NT2/D1 (cell line): ENCODE measurements at places on chromosomes 4 and X.

GRCh38 chr4:165248102-165248501, 40.7 kb downstream of the KLHL2 start:
- no peak for DNase-seq

DNA sequence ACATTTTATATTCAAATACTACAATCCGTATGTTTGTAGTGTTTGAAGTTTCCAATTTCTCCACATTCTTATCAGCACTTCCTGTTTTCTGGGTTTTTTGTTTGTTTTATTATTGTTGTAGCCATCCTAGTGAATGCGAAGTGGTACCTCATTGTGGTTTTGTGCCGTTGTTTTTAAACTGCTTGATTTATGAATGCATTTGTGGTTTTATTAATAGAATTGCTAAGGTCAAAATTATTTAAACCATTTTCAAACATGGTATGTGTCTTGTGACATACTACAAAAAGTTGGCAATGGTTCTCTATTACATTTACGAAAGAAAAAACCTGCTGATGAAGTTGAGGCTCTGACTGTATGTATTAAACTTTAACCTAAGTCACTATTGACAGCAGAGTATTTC, 780.0 kb upstream of the MAGEB2 start:
- DNase-seq = no peak

DNA sequence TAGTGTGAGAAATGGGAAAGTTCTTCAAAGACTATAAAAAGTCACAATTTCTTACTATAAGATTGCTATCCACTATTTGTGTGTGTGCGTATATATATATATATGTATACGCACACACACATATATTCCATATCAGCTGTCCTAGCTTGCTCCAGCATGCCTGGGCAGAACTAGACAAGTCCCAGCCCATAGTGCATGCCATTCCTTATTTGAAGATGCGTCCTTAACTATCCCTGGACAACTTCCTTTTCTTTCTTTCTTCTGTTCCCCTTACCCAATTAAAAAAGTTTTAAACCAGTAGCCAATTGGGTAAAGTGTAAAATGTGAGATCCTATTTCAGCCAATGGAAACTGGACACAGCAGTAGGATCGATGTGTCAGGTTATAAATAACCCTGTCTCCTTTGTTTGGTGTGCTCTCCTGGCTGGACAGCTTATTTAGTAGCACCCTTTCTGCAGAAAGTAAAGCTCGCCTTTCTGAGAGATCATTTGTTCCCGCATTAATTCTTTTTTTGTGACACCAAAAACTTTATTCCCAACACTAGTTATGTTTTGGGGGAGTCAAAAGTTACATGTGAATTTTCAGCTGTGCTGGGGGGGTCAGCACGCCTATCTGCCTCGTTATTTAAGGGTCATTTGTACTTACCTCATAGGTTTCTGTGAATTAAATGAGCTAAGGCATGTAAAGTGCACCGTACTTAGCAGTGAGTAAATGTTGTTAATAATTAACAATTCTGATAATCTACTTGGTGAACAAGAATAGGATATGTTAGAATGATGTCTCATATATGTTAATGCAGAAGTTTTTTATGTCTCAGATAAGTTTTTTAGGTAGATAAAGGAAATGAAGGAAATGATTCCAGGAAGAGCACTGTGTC, 40.9 kb downstream of the KDM6A start:
- no peak for DNase-seq

DNA sequence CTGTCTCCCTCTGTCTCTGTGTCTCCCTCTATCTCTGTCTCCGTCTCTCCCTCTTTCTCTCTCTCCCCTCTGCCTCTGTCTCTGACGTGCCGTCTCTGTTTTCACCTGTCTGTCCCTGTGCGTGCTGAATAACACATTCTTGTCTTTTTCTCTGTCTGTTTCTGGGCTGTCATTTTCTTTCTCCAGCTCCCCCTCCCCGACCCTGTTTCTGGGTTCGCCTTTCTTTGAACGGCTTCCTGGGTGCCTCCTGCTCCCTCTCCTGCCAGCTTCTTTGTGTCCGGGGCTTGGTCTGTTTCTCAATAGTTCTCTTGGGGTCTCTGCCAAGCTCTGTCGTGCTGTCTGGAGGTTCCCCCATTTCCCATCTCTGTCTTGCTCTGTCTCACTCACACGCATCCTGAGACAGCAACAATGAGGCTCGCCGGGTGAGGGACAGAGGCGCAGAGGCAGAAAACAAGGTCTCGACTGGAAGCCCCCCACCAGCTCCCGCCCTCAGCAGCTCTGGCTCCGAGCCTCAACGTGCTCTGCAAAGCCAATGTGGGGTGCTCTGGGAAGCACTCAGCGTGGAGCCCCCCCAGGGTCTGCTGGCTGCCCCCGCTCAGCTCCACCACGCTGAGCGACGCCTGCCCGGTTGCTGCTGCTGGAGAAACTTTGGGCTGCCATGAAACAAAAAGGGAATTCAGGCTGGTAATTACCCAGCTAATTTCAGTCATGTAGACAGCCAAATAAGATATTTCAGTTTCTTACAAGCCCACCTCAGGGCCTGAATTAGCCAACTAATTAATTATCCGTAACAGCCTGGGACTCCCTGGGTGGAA, 3.4 kb downstream of the CPLX1 start:
- no peak for DNase-seq

GRCh38 chrX:150361777-150362351, 1.3 kb upstream of the MAMLD1 start:
- no peak for DNase-seq

DNA sequence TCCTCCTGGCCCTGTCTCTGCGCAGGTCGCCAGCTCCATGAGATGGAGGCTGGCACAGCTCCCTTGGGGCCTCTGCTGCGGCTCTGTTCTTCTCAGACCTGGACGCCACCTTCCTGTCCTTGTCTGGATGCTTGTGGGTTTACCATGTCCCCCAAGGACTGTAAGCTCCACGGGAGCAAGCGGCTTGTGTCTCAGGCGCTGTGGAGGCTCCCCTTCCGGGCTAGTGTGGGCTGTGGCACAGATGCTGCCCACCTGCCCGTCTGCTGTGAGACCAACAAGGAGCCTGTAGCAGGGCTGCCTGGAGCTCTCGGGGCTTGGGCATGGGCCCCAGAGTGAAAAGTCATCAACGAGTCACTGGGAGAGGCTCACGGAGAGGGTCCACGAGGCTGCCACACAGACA, 25.2 kb downstream of the NAT8L start:
- DNase-seq = no peak

DNA sequence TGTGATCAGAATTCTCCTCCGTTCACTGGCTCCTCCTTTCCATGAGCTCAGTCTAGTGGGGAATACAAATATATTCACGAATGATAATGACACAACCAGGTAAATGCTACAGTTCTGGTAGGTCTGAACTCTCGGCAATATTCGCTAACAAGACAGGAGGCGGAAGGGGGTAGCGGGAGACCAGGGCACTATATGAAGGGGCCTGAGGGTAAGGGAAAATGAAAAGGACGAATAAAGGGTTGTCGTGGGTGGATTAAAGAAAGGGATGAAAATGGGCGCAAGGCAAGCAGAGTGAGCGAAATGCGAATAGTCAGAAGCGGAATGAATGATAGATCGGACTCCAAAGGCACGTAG, 743 bp downstream of the NKAP start:
- DNase-seq = no peak

- DNase-seq = no peak
Measured at GRCh38 chr4:124015766-124016165, 619.2 kb downstream of the SPRY1 start.

- DNase-seq = no peak
Measured at GRCh38 chrX:13652287-13652793, 601 bp upstream of the TCEANC start.

- DNase-seq = no peak
Measured at GRCh38 chrX:149004936-149005335, 500.2 kb downstream of the IDS start.

DNA sequence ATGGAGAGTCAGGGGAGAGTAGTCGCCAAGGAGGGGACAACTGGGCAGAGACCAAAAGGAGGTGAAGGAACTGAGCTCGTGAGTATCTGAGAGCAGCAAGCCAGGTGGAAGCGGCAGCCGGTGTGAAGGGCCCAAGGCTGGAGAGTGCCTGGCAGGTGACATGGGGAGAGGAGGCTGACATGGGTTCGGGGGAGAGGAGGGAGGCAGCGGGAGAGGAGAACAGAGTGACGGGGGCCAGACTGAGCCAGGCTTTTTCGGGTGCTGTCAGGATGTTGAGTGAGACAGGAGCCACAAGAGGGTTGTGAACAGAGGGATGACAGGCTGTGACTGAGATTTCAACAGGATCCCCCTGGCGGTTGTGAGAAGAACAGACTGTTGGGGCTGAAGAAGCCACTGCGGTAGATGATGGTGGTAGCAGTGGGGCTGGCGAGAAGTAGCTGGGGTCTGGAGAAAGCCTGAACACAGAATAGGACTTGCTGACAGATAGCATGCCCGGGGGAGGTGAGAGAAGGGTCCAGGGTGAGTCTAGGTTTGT, 5.7 kb downstream of the ELK1 start:
- no peak for DNase-seq

DNA sequence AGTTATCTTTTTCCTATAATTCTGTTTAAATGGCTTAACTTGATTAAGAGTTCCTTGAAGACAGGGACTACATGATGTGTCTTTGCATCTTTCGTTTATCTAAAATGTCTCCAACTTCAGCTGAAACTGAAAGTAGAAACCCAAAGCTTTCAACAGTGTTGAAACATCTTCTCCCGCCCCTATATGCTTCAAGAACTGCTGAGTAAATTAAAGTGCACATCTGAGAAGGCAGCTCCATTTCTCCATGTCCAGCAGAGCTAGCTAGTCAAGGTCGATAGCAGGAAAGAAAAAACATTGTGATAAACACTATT, 185.7 kb upstream of the TBL1X start:
- DNase-seq = no peak

DNA sequence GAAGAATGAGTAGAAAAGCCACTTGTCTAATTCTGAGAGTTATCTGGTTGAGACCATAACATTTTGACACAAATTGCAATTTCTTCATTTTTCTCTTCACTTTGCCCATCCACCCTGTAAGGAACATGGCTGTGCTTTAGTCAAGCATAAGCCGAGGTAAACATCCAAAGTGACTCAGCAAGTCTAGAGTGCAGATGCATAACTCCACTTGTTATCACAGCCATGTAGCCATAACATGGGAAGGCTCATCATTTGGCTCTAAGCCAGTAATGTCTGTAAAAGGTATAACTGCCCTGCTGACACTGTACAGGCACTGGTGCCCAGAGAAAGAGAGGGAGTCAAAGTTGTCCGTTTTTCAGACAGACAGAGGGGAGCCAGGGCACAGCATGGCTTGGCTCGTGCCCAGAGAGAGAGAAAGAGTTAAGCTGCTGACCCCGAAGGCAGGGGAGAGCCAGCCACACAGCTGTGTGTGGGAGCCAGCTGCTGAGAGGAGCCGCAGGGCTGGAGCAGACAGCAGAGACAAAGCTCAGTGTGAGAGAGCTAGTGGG, 76.9 kb upstream of the EXOC1L start:
- DNase-seq = no peak
